ENCODE measurements at places on chromosomes 3 and 15. TPM values are rescaled to one million over a fixed set of nuclear protein-coding genes. Genes with fewer than 3 reads are reported as not detected.

GRM2 gene
- total RNA-seq = under 0.01 TPM

DNA sequence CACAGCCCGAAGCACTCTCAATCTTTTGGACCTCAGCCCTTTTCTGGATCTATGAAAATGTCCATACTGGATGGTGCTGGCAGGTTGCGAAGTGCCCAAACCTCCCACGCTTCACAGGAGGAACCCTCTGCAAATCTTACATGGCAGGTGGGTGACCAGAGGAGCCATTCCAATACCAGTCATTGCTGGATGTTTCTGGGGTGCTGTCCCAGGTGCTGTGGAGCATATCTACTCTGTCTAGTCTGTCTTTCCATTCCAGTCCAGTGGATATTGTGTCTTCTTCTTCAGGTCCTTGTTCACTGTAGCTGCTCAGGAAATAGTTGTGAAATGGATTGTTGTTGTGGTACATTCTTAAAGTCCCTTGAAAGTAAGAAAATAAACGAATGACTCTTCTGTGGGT is 10.7 kb upstream of the ADIPOQ start:
- DNase-seq = no peak

DNA sequence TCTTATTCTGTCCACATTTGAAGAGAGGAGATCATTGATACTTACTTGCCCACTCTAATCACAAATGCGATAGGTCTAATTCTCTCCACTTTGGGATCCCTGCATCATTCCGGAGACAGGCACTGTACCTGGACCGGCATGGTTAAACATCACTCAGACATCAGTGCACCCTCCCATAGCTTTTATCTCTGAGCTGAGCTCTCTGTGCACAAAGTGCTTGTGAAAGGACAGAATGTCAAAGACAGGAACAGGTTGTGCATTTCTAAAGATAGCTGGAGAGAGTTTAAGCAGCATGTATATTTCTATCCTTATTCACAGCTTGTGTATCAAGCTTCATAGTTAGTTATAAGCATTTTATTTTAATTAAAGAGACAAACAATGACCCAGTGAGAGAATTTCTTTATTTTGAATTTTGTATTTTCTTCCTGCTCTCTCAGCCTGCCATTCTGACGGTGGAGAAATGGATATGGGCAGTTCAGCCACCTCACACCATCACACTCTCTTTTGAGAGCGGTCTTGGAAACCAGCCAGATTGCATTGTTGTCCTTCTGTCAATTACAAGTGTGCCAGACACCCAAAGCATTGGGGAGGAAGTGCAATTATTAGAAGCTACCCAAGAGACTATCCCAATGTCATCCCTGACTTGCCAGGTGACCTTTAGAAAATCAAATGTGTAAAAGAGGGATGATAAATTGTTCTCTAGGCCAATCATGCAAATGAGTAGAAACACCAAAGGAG is 65.2 kb upstream of the CHL1 start:
- DNase-seq = no peak

P2RY12 gene
- not detected for total RNA-seq

FBXW12 gene
- total RNA-seq = not detected

DNA sequence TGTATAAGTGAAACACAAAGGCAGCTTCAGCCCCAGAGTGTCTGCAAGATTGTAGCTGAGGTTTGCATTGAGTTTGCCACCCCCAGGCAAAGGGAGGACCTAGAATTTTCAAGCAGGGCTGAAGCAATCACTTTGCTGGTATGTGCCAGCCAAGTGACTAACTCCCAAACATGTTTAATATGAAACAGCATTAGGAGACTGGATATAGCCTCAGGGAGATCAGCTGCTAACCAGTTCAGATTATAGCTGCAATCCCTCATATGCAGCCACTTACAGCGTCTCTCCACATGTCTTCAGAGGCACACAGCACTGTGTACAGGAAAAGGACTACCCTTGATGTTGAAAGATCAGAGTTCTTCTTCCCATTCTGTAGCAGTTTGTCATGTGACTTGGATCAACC is 38.4 kb upstream of the PPP2R3A start:
- no peak for DNase-seq

GRCh38 chr15:64686130-64686735 is 89.2 kb downstream of the RBPMS2 start:
- DNase-seq = peak; percentile 48

DNA sequence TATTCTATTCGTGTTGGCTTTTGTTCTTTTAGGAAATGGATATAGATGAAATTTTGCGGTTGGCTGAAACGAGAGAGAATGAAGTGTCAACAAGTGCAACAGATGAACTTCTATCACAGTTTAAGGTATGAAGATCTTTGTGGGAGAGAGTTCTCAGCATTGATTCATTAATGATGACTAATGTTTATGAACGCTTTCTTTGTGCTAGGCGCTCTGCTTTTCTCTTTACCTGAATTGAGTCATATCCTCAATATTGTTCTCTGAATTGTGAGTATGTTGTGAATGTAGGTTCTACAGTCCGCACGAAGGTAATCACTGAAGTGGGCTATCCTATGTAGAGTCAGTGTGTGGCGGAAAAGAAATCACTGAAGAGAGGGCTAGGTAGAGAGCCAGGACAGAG is 81.2 kb downstream of the CHD2 start:
- DNase-seq = peak; percentile 39

- peak; percentile 27 for DNase-seq
Observed at GRCh38 chr3:190696777-190697501, 165.6 kb downstream of the GMNC start.

DNA sequence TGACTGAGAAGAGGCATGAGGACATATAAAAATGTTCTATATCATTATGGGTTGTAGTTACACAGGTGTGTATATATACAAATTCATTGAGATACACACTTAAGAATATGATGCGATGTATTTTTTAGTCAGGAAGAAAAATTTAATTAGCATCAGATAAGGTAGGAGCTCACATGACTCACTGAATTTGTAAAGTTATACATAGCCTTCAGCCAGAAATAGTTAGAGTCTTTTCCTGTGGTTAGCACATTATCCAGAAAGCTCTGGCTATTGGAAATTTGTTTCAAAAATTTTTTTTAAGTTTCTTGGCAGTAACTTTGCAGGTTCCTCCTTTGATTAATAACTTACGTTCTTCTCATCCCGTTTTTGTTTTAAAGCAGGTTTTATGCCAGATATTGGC is 88.6 kb downstream of the STT3B start:
- no peak for DNase-seq

DNA sequence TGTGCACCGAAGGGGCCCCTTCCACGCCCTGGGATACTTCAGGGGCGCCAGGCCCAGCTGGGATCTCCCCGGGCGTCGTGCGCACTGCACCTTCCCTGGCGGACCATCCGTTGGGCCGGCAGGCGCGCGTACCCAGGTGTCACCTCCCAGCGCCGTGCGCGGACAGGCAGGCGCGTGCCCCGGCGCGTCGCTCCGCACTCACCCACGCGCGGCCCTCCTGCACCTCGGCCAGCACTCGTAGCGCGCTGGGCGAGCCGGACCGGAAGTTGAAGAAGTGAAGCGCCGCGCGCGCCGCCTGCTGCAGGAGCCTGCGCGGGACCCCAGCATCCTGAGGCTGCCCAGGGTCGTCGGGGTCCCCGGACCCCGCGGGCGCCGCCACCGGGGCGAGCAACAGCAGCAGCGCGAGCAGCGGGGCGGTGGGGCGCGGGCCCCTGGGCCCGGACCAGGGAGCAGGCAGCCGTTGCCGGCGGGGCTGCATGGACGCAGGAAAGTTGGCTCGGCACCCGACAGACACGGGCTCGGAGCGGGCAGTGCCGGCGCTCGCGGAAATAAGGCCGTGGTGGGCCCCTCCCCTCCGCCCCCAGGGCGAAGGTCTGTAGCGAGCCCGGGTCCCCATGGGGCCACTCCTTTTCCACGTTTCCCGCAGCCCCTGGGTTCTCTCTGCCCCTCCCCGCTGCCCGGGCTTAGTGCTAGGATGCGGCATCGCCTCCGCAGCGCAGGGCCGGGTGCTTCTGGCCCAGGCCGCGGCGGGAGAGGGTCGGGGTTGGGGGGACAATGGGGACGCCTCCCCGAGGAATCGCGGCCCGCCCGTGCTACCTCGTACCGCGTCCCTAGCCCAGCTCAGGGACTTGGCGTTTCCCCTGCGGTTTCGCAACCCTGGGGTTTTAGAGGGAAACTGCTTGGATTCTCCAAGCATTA is at the start of gene RARRES1:
Gene RARRES1 (minus strand): TSS at position 520 of the 918 bp plus-strand sequence. CDS start 42 bp downstream, at position 478.
- DNase-seq = no peak

ADAMTS7 gene
- 83.0 TPM for total RNA-seq

- DNase-seq = no peak
Observed at GRCh38 chr3:11289864-11290263, 17.7 kb downstream of the ATG7 start.

DISP2 gene
- total RNA-seq = 3.9 TPM

DNA sequence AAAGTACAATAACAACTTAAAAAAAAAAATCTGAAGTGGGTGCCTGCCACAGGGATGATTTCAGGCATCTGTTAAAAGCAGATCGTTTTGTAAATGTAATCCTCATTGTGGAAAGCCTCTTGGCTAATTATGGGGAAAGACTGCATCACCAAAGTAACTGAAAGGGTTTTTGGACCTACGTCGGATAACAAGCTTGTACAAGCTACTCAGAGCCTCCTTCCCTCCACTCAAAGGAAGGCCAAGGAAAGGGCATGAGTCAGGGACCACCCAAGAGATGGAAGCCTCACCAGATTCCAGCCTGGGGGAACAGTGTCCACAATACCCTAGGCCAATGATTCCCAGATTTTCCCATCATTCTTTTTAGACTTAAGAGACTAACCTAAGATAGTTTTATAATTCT is 84.3 kb downstream of the ATP1B3 start:
- DNase-seq = no peak

DNA sequence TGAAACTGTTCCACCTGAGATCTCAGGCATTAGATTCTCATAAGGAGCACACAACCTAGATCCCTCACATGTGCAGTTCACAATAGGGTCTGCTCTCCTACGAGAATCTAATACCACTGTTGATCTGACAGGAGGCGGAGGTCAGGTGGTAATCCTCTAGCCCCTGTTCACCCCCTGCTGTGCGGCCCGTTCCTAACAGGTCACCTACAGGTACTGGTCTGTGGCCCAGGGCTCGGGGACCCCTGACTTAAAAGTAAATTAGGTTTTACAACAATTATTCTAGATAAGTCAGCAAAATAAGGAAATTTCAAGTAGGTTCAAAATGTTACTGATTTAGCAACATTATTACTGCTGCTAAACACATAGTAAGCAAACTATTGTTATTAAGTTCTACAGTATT is 58.2 kb downstream of the CFAP20DC start:
- DNase-seq = no peak

MRPL3 gene
- total RNA-seq = 50.2 TPM

DNA sequence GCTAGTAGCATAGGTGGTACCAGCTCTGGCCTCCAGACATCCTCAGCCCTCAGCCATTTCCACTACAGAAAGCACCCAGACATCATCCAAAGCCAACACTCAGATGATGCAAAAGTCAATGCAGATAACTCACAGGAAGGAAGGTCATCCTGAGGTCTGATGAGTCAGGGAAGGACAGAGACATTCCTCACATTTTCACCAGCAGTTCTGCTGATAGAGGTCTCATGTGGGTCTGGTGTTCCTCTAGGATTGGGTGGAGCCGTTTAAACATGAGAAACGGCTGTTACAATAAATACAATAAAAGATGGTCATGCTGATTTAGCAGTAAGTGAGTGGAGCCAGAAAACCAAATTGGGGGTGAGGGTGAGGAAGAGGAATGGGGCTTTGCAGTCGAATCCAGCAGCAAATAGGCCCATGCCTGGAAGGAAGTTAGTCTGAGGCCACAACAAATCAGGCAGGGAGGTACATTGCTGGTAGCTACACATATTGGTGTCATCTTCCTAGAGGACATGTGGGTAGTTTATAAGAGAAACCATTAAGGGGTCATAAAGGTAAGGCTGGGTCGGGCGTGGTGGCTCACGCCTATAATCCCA is 33.3 kb upstream of the FLNB start:
- DNase-seq = no peak

DNA sequence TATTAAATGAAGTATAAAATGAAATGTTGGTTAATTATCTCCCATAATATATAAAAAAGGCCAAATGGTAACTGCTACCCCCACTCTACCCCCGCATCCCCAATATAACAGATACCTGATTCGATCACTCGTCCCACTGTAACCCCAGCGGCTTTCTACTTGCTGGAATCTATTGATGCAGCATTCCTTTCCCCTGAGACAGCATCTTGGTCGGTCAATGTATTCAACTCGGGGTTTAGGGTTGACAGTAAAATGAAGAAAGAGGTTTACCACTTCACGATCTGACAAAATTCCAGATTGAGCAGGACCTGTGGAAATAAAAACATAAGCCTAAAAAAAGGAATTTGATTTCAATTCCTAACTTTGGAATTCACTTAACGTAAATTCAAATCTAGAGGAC is 18.6 kb upstream of the C15orf40 start:
- DNase-seq = no peak

DNA sequence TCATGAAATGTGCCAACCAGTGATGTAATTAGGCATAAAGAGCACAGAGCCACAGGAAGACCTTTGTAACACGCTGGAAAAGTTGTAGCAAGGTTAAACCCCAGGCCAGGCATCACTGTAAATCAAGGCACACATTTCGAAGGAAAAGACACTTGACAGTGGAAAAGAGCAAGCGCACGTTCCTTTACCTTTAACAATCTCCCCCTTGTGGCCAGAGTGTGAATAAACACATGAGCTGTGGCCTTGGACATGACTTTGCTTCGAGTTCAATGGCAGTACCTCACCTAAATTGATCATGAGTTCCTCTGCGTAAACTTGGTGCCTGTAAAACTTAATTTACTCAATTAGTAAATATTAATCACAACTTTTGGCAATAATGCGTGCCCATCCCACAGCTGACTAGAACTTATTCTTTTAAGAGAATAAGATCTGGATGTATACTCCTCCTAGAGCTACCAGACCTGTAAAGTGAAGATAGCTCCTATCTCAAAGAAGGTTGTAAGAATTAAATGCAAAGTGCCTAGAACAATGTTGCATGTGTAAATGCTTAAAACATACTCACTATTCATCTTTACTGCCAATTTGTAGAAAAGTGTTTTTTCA is 757.0 kb upstream of the NECTIN3 start:
- DNase-seq = peak; percentile 45

TMEM158 gene
- total RNA-seq = 16.5 TPM

COL6A5 gene
- 0.05 TPM for total RNA-seq

DNA sequence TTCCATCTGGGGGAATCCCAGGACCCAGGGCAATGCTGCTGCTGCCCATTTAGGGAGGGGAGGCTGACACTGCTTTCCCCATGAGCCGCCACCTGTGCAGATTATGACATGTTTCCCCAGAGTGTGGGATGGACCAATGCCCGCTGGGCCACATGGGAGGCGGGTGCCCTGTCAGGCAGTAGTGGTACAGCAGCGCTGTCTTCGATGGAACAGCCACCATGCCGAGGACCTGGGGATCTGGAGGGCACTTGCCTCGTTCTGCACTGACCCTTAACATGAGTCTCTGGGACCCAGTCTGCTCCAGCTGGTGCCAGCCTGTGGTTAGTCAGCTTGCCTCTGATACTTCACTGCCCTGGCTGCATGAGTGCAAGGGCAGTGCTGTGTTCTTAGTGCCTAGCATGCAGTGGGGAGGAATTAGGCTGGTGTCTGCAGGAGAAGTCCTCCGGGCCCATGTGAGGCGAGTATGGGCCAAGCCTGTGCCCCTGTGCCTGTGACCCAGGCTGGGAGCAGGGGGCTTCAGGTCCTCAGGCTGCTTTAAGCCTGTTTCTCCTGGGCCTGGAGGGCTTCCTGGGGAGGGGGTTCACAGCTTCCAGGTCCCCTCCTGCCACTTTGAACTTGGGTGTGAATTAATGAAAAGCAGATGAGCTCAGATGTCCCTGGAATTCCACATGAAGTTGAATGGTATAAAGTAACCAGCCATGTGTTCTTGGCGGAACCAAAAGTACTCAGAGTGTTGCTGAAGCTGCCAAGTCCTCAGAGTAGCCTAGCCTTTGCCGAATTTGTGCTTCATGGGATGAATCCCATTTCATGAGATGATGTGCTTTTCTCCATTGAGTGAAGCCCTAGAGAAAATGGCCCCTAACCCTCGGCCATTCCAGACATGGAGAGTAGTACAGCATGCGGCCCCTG is 22.9 kb downstream of the KLF13 start:
- DNase-seq = no peak

All from glomerular endothelial cell (primary cell).